Natural killer cell treated with Interleukin-12 subunit alpha and Interleukin-12 subunit beta and Interleukin-15 and Interleukin-18, amount 100 ng/mL, for 72 hours (primary cell): ENCODE measurements at places on chromosomes 7 and 10. TPM values are rescaled to one million over a fixed set of nuclear protein-coding genes. Genes with fewer than 3 reads are reported as not detected.

The SLC39A12 gene
- total RNA-seq, result not detected

The FAM25C gene
- total RNA-seq, result not detected

The SEMA3A gene
- total RNA-seq, result 5.0 TPM

The ELOVL3 gene
- not detected for total RNA-seq

The SPDYE9 gene
- not detected for total RNA-seq

The CDC14C gene
- total RNA-seq, result not detected
